ENCODE measurements at places on chromosomes 16 and 17. TPM values are rescaled to one million over a fixed set of nuclear protein-coding genes. Genes with fewer than 3 reads are reported as not detected.

The ELMO3 gene
- total RNA-seq = 32.4 TPM

The PYY gene
- total RNA-seq = not detected

The CPD gene
- total RNA-seq = 44.7 TPM

The MYL11 gene
- total RNA-seq = 2.6 TPM

The SLC12A3 gene
- 0.26 TPM for total RNA-seq

The SLC26A11 gene
- total RNA-seq = 12.4 TPM

The TBC1D3G gene
- total RNA-seq = not detected

The ARSG gene
- total RNA-seq = 4.0 TPM

The AGRP gene
- not detected for total RNA-seq

The SLC4A1 gene
- not detected for total RNA-seq

The TMEM170A gene
- 31.4 TPM for total RNA-seq

The SHCBP1 gene
- 19.3 TPM for total RNA-seq

The PRR29 gene
- total RNA-seq = 2.4 TPM

The UTS2R gene
- total RNA-seq = not detected

The NT5M gene
- total RNA-seq = 9.6 TPM

The CBX8 gene
- 14.2 TPM for total RNA-seq

The SAMD14 gene
- 0.73 TPM for total RNA-seq

The PLA2G10 gene
- total RNA-seq = 5.8 TPM

The CMTR2 gene
- 36.2 TPM for total RNA-seq

The C17orf78 gene
- total RNA-seq = not detected

The KRTAP1-3 gene
- total RNA-seq = not detected

The SENP3 gene
- 68.4 TPM for total RNA-seq

The GGNBP2 gene
- 51.4 TPM for total RNA-seq

The RHBDL3 gene
- 0.25 TPM for total RNA-seq

The SLC16A3 gene
- 198 TPM for total RNA-seq

The TPPP3 gene
- 3.1 TPM for total RNA-seq

The EXOC3L1 gene
- total RNA-seq = not detected

Measured in PC-9 (cell line).